ENCODE measurements at places on chromosomes 1 and 21.

GRCh38 chr21:26112127-26112742, 58.3 kb downstream of the APP start:
- no peak for DNase-seq

DNA sequence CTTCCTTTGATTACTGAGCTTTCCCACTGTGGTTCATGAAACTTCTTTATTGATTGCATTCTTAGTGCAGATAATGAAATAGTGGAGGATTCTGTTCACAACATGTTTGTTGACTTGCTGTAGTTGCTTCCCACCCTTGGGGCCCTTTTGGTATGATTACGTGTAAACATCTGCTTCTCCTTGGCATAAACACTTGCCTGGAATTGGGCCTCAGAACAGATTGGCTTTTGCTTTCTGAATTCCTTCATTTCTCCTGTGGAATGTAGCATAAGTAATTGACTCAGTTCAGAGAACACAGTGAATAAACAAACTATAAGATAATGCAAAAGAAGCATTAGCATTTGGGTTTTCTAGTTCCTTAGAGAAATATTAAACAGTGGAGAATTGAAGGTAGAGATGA, 59.5 kb upstream of the LAMC2 start:
- DNase-seq: no peak

GRCh38 chr1:100950781-100951180, 54.9 kb downstream of the SLC30A7 start:
- DNase-seq: no peak

DNA sequence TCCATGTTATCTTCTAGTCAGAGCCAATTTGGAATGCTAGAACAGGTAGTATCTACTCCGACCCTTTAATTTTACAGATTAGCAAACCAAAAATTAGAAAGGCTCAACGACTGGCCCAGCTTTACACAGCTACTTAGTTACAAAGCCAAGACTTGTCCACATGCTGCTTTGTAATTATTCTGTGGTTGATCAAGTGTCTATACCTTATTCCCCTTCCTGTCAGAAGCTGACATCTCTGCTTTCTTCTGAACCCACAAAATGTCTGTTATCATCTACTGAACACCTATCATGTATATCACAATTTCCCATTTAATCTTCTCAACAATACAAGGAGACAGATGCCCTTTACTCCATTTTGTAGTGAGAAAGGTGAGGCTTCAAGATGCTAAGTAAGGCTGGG, 15.6 kb downstream of the TGFBR3 start:
- DNase-seq: no peak

DNA sequence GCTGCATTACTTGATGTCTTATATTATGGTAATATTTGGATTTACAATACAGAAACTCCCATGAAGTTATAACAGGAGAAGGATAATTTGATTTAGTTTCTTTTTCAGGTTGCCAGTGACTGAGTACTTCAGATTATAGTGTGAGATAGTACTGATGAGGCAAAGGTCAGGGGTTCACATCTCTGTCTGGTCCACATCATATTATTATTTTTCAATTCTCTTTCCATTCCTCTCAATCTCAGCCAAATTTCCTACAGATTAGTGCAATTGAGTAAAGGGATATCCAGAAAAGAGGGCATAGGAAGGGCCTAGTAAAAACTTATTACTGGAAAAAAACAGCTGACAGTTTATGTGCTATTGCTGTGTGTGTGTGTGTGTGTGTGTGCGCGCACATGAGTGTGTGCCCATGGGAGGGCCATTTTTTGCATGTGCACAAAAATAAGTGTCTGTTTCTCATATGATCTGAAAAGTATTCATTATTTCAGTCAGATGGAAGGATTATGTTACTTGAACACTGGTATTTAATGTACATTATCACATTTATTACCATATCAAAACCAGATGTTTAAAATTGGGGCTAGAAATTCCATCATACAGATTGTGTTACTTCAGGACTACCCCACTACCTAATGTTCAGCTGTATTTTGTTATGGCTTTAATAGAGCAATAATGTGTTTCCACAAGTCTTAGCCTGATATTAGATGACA, 78.3 kb upstream of the KCNK2 start:
- DNase-seq: no peak

Data from hematopoietic multipotent progenitor cell treated with erythropoietin and hydrocortisone succinate and interleukin-3 and kit ligand, for 8 days (in vitro differentiated cells).